ENCODE measurements at places on chromosomes 2 and 18. TPM values are rescaled to one million over a fixed set of nuclear protein-coding genes. Genes with fewer than 3 reads are reported as not detected.

The NYAP2 gene
- total RNA-seq, result 0.79 TPM

The SLC5A7 gene
- total RNA-seq, result 6.3 TPM

The SOCS6 gene
- 40.1 TPM for total RNA-seq

The MYCN gene
- total RNA-seq, result 3.3 TPM

The SPP2 gene
- total RNA-seq, result not detected

The RAB6D gene
- 0.21 TPM for total RNA-seq

The ARHGAP28 gene
- 84.0 TPM for total RNA-seq

The CYP1B1 gene
- total RNA-seq, result 16.7 TPM

The TXNL1 gene
- total RNA-seq, result 61.7 TPM

The ATP5F1A gene
- 390 TPM for total RNA-seq

The B3GNT7 gene
- 1.3 TPM for total RNA-seq

The CASP10 gene
- 19.2 TPM for total RNA-seq

The BMPR2 gene
- 86.7 TPM for total RNA-seq

All from urinary bladder (tissue), 4 donors.